ENCODE measurements at places on chromosomes 16 and 17.

GRCh38 chr16:51723036-51723724 lies 572.1 kb upstream of the SALL1 start:
- no peak for DNase-seq

GRCh38 chr17:3735515-3735914 lies 11.8 kb downstream of the HASPIN start:
- DNase-seq, result no peak

DNA sequence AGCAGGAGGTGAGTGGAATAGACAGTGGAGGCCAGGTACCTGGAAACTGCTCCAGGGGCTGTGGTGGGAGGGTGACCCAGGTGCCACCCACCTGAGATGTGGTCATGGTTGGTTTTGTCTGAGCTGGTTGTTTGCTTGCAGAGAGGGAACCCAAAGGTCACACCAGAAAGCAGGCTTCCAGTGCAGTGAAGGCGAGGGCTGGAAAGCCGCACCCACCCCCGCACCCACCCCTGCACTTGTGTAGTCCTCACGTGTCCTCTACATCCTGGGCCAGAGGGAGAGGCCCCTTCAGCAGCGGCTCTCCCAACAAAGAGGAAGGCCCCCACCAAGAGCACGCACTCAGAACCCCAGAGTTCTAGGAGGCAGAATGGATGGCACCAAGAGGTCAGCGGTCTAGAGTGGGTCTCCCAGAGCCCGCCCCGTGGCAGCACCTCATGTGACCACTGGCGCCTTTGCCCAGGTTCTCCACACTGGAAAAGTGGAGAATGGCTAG lies 92.6 kb upstream of the CBX4 start:
- no peak for DNase-seq

DNA sequence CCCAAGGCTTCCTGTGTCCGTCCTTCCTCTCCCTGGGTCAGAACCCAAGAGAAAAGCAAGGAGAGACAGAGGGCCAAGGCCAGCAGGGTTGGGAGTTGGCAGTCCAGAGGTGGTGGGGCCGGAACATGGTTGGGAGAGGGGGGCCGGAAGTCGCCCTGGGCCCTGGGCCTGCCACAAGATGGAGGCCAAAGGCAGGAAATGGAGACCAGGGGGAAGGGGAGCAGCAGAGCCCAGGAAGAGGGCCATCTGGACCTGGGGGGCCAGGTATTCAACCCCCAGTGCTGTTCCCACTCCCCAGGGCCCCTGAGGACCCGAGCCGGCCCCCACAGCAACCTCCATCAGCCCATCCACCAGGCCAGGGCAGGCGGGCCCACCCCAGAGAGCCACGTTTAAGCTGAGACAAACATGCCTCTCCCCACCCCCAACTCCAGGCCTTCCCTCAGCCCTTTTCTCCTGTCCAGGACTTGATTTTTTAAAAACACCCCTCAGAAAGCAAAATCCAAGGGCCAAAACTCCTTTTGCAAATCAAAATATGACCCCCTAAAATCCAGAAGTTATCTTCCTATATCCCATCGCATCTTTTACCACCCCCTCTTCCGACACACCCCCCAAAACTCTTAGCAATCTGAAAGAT lies 4.4 kb upstream of the BCL6B start:
- no peak for DNase-seq

- no peak for DNase-seq
Measured at GRCh38 chr16:54275956-54276355, 10.6 kb downstream of the IRX3 start.

- peak; percentile 16 for DNase-seq
Measured at GRCh38 chr16:5025171-5025632, 8.5 kb downstream of the NAGPA start.

DNA sequence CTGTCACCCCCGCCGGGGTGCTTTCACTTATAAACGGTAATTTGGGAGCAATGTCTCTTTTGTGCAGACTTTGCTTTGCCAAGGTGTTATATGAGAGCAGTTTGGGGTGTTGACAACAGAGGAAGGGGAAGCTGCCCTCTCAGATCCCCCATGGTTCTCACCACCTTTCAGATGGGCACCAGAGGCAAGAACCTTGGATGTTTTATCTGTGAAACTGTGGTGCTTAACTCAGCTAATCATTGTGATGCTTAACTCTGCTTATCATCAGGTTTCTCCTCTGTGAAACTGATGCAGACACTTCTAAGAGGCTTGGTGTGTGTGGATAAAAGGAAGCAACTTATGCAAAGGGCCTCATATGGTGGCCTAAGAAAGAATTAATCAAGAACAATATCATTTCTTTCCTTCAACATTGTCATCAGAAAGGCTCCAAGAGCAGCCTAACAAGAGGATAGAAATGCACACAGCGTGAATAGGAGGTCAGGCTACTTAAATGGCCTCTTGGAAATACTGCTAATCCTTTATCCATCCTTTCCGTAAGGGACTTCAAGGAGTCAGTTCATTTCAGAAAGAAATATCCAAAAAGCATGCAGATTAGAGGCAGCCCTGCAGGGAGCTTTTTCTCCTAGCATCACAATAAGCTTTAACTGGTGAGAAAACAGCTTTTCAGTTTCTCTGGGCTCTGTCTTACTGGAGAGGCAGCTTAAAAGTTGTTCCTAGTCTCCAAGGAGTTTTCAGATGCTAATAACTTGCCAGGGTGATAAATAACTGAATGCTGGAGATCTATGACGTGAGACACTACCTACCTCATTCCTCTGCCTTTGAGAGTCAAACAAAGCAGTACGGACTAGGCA lies 55.1 kb upstream of the CLEC3A start:
- DNase-seq, result no peak
